ENCODE measurements at places on chromosomes 5 and 9.

- peak; percentile 86 for DNase-seq
Measured at GRCh38 chr5:176530983-176531901, 6.0 kb downstream of the RNF44 start.

DNA sequence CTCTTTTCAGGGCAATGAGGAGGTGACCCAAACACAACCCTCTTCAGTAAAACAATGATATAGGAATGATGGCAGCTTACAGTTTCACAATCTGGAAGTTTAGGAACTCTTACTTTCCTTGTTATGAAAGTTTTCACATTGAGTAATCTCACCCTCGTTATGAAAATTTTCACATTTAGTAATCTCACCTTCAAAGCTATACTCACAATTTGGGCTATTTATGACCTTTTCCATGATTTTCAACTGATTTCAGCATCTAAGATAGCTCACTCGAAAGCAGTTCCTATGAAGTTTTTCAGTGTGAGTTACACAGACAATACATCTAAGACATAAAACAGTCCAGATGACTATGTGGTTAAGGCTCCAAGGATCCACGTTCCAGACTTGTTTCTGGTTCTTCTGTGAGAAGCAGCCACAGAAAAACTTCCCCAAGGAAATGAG, 57.1 kb downstream of the FOXD1 start:
- DNase-seq: no peak

GRCh38 chr5:132019337-132019736, 7.9 kb upstream of the ACSL6 start:
- DNase-seq: no peak

DNA sequence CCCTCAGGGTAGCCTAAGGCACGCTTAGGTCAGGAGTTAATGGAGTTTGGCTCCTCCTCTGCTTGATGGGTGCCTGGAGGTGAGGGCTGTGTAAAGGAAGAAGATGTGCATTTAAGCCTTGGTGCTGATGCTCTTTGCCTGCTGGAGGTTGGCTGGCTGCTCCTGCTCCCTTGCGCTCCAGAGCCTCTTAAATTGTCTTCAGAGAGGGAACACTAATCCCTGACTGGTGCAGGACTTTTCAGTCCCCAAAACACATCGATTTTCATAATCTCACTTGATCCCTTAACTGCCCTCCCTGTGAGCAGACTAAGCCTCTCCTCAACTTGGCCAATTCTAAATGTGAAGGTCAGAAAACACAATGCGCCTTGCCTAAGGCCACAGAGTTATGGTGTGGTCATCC, 16.2 kb upstream of the TCOF1 start:
- no peak for DNase-seq

- DNase-seq: no peak
Measured at GRCh38 chr5:10275991-10276390, 25.9 kb downstream of the CCT5 start.

- DNase-seq: no peak
Measured at GRCh38 chr5:155064580-155064979, 51.0 kb downstream of the KIF4B start.

DNA sequence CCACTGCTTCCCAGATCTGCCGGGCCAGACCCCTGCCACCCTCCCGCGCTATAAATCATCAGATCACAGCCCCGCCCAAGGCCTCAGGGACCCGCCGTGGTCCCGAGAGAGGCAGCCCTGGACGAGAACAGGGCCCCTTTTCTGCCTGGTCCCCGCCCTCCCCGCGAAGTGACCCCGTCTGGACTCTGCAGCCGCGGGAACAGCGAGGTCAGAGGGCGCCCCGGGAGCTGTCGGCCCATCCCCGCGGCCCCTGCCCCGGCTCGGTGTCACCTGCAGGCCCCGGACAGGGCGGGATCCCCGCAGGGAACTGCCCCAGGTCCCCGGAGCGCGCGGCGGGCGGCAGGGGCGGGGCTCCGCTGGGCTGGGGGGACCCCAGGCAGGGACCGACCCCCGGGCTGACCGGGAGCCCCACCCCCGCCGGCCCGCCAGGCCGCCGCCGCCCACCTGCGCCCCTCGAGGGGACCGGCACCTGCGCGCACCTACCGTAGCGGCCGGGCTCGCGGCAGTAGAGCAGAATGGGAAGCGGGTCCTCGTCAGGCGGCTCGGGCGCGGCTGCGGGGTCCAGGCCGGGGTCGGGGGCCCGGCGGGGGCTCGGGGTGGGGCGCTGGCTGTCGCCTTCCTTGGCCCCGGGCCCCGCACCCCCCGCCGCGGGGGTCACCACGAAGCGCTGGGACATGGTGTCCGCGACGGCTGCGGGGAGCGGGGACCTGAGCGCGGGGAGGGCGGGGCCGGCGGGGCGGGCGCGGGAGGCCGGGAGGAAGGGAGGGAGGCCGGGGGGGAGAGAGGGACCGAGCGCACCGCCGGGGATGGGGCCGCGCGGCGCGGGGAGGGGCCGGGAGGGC, 43.5 kb upstream of the SLC12A7 start:
- no peak for DNase-seq

DNA sequence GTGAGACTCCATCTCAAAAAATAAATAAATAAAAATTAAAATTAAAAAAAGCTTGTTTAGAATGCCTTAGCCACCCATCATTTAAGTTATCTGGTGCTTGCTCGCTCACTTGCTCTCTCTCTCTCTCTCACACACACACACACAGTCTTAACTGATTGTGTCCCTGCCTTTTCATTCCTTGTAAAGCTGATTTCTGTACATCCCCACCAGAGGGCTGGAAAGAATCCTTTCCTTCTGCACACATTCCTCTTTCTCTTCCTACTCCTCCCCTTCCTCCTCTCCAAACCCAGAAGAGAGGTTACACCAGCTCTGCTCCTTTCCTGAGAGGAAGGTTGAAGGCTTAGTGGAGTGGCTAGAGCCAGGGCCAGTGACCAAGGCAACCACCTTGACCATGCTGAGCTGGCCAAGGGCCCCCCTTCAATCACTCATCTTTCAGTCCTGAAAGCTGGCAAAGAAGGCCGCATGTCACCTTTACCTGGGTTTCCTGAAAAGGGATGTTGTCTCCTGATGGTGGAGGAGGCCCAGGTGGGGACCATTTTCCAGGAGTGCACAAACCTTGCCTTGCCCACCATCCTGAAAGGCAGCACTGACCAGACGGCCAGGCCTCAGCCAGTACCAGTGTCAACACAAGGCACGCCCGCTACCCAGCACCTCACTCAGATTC, 25.6 kb downstream of the STK10 start:
- DNase-seq: no peak

- DNase-seq: no peak
Measured at GRCh38 chr5:109788596-109788995, 98.9 kb downstream of the MAN2A1 start.

- no peak for DNase-seq
Measured at GRCh38 chr9:27181381-27181780, 72.4 kb downstream of the TEK start.

- DNase-seq: no peak
Measured at GRCh38 chr9:116193636-116194035, 40.0 kb downstream of the PAPPA start.

DNA sequence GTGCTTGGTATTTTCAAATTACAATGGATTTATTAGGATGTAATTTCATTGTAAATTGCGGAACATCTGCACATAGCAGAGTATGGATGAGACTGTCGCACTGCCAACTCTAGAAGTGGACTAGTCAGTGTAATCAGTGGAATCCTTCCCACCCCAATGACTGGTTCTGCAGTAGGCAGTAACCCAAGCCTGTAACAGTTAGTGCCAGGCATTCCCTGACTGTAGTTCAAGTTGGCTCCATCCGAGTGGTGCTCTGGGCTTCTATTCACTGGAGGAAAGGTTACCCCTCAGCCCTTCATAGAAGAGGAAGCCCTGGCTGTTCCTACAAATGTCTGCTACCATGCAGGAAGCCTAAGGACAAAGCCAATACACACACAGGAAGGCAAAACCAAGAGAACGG, 23.2 kb downstream of the AK3 start:
- peak; percentile 55 for DNase-seq

DNA sequence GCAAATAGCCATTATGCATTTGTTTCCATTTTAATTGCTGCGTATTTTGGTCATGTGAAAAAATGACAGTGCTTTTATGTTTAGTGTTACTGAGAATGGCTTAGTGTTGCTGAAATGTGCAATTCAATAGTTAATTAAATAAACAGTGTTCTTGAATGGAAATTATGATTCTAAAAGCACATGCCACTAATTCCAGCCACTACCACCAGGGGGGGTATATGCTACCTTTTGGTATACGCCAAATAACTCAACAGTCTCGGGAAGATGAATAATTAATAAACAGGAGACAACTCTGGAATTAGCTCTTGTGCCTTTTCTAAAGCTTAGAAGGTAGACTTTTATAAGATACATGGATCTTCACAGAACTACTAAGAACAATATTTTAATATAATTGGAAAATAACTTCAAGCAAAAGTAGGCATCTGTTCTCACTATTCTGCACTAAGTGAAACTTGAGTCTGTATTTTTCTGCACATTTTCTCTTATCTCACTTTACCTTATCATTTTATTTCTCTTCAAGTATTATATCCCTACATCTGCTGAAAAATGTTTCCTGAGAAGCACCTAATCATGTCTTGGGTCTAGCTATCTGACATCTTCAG, 83.5 kb upstream of the MINAR2 start:
- peak; percentile 17 for DNase-seq

- peak; percentile 11 for DNase-seq
Measured at GRCh38 chr5:176803068-176803942, 7.1 kb upstream of the UNC5A start.

GRCh38 chr5:175466700-175467318, 11.6 kb upstream of the SFXN1 start:
- DNase-seq: no peak

GRCh38 chr9:23736293-23736692, 89.7 kb downstream of the ELAVL2 start:
- no peak for DNase-seq

DNA sequence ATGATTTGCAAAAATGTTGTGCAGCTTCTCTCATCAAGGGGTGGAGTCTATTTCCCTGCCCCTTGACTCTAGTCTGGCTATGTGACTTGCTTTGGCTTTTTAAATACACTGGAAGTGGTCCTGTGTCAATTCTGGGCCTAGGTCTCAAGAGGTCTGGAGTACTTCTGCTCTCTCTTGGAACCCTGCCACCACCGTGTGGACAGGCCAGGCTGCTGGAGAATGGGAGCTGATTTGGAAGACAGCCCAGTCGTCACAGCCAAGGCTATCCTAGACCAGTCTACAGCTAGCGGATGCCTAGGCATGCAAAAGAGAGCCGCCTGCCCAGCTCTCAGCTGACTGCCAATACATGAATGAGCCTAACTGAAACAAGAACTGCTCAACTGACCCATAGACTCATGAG, 56.7 kb upstream of the CLINT1 start:
- DNase-seq: peak; percentile 89

DNA sequence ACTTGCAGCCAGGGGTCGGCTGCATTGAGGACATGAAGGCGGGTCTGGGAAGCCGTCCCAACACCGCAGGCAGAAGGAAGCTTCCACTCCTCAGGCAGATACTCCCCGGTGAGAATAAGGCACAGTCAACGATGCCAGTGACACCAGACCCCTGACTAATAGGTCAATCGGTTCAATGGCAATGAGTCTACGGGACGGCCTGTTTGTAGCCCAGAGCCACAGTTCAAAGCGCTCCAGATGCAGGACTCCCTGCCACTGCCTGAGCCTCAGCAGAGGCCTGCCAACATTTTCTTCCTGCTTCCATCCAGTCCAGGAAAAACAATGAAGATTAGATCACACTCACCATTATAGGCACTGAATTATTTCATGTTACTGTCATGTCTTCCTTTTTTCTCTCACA, 84.5 kb upstream of the SIMC1 start:
- no peak for DNase-seq

GRCh38 chr5:137629646-137630045, 106.2 kb downstream of the KLHL3 start:
- DNase-seq: peak; percentile 70

DNA sequence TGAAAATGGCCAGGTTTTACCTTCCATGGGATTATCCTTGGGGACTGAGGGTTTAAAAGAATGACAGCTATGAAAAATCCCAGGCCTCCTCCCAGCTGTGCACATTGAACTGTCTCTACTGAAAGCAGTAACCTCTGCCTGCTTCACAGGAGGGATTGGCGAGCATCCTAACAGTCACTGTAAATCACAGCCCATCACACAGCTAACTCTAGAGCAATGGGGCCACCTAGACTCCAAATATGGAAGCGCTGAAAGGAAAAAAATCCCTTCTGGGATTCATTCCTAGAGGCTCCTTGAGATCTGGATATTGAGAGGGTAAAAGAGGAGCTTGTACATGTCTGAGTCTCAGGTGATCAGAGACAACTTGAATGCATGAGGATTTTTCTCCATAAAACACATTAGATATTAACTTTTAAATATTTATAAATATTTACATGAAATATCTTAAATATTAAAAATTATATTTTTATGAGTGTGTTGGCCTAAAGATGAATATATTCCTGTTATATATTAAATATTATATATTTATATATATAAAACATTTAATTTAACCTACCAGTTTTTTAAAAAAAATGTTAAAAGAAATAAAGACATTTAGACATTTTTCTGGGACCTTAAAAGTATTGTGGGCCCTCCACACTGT, 133.8 kb upstream of the SLC24A2 start:
- peak; percentile 95 for DNase-seq
